MM.1S (cell line): ENCODE measurements at places on chromosomes 16 and 17.

DNA sequence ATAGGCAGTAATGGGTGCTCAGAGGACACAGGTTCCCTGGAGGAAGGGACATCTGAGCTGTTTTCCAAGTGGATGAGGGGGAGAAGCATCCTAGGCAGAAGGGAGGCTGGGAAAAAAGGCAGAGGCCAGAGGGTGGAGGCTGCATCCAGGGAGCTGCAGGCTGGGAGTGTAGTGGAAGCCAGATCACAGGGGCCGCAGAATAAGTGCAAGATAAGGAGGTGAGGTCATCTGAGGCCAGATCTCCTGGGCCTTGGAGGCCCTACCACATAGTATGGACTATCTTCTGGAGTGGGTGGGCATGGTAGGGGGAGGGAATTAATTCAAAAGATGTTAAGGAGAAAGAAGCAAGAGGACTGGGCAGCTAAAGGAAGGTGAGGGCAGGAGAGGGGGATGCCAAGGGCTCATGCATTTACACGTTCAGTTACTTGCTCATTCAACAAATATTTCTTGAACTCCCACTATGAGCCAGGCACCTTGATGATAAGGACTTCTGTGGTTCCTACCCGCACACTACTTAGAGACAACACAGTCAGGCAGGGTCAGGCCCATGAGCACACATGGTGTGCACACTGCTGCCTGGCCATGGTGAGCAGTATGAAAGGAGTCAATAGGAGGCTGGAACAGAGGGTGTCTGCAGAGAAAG lies 2.4 kb upstream of the RIPOR1 start:
- no peak overlapping the region for H3K4me3 ChIP-seq
- DNase-seq: no peak
- H3K27me3 ChIP-seq: no peaks in the 10 kb centered on the region
- no peak overlapping the region for H3K27ac ChIP-seq
- no peaks in the 10 kb centered on the region for H3K36me3 ChIP-seq
- peaks cover 13% of the 10 kb centered on the region for H3K4me1 ChIP-seq

DNA sequence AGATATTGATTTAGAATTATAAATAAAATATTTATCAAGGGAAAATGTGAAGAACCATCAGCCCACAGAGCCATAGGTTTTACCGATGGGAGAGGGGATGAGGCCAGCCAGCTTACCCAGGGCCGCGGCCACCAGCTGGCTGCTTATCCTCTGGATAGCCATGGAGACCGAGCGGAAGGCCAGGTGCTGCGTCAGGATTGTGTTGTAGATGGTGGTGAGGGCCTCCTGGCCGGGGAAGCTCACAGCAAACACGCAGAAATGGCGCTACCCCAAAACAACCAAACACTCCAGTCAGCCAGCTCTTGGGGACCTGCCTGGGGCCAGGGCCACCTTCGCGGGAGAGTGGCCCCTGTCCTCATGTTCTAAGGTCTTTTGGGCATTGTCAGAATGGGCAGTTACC lies 97.8 kb downstream of the DNAH17 start:
- peaks cover 12% of the 10 kb centered on the region for H3K4me1 ChIP-seq
- peaks cover 27% of the 10 kb centered on the region for H3K27me3 ChIP-seq
- no peaks in the 10 kb centered on the region for H3K36me3 ChIP-seq
- H3K27ac ChIP-seq: no peak overlapping the region
- no peak for DNase-seq

GRCh38 chr17:26807024-26807423 lies 486.9 kb upstream of the WSB1 start:
- DNase-seq: no peak
- no peak overlapping the region for H3K4me3 ChIP-seq
- no peaks in the 10 kb centered on the region for H3K4me1 ChIP-seq
- no peak overlapping the region for H3K27ac ChIP-seq

GRCh38 chr16:57998486-57998885 lies 2.0 kb downstream of the ZNF319 start:
- H3K4me3 ChIP-seq: no peak overlapping the region
- H3K27ac ChIP-seq: no peak overlapping the region
- H3K27me3 ChIP-seq: no peaks in the 10 kb centered on the region

- H3K27me3 ChIP-seq: no peaks in the 10 kb centered on the region
- H3K27ac ChIP-seq: no peak overlapping the region
- H3K4me3 ChIP-seq: peak overlapping the region; percentile 41; the same call in 1 of the 2 replicates
Measured at GRCh38 chr17:20852990-20853370, 189.8 kb downstream of the USP22 start.

DNA sequence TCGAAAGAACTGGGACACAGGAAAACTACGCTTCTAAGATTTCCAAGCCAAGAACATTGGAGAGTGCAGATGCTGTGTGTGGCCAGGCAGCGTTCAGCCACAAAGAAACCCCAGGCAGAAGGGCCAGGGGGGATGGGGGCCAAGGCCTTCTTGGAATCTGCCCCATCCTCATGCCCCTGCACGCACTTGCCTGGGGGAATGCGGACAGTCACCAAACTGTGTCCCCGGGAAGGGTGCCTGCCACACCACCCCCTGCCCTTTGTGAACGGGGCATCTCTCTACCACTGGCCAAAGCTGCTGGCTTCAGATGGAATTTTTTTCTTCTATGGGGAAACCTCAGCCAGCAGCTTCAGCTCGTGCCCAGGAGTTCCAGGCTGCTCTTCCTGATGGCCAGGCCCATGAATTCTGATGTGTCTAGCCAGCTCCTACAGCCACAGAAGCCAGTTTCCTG lies 32.0 kb upstream of the DNAH17 start:
- H3K36me3 ChIP-seq: no peaks in the 10 kb centered on the region
- no peak for DNase-seq
- no peaks in the 10 kb centered on the region for H3K4me1 ChIP-seq
- peaks cover 93% of the 10 kb centered on the region for H3K27me3 ChIP-seq

GRCh38 chr17:56629531-56630075 lies 36.1 kb downstream of the NOG start:
- no peaks in the 10 kb centered on the region for H3K36me3 ChIP-seq
- H3K27ac ChIP-seq: no peak overlapping the region
- DNase-seq: no peak
- H3K27me3 ChIP-seq: no peaks in the 10 kb centered on the region
- H3K4me1 ChIP-seq: no peaks in the 10 kb centered on the region
- no peak overlapping the region for H3K4me3 ChIP-seq

DNA sequence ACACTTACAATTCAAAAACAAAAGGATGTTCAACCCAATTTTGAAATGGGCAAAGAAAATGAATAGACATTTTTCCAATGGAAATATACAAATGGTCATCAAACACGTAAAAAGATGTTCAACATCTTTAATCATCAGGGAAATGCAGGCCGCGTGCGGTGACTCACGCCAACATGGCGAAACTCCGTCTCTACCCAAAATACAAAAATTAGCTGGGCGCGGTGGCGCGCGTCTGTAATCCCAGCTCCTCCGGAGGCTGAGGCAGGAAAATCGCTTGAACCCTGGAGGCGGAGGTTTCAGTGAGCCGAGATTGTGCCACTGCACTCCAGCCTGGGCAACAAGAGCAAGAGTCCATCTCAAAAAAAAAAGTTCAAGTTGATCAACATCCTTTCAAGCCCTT lies 1.8 kb upstream of the CLUAP1 start:
- DNase-seq: no peak
- H3K4me3 ChIP-seq: no peak overlapping the region
- no peaks in the 10 kb centered on the region for H3K27me3 ChIP-seq
- peaks cover 8% of the 10 kb centered on the region for H3K4me1 ChIP-seq
- H3K36me3 ChIP-seq: no peaks in the 10 kb centered on the region
- H3K27ac ChIP-seq: no peak overlapping the region

DNA sequence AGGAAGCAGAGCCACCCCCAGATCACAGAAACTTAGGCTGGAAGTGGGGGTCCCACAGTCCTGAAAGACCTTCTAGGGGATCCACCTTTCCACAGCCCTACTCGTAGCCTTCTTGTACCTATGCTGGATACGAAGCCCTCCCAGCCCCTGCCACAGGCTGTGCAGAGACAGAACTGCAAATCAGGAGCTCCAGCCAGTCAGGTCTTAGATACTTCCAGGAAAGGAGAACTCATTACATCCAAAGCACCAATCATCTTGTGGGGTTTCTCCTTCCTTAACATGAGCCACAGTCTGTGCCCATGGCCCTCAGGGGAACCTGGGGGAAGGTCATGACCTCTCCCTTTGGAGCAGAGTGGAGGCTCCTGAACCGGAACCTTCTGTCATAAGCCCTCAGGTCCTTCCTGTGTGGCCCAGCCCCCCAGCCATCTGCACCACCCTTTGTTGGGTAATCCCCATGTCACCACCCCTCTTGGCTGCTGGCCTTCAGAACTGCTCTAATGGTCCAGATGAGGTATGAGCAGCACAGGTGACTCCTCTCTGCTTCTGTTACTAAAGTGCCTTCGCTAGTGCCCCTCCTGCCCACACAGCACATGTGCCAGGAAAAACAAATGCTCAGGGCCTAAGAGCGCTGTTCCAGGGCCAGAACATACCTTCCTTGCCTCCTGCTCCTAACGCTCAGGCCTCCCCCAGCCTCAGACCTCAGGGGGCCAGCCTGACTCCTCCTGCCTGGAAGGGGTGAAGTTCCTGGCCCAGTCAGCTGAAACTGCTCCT lies 14.6 kb downstream of the SRCIN1 start:
- H3K27ac ChIP-seq: no peak overlapping the region
- H3K4me1 ChIP-seq: peaks cover 15% of the 10 kb centered on the region
- peaks cover 73% of the 10 kb centered on the region for H3K27me3 ChIP-seq
- H3K4me3 ChIP-seq: no peak overlapping the region

DNA sequence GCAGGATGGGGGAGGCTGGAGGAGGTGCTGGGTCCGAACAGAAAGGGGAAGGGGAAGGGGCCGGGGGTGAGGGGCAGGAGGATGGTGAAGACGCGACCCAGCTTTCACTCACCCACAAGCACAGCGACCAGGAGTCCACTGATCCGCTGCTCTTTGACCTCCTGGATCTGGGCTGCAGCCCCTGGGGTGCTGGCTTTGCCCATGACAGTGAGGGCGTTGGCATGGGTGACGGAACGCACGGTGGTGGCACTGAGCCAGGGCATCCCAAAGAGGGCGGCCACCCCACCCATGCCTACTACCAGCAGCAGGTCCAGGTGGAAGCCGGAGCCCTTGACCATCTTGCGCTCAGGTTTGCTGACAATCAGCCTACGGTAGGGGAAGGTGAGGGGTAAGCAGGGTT lies 14.9 kb downstream of the SLC4A1 start:
- no peak overlapping the region for H3K27ac ChIP-seq
- H3K4me3 ChIP-seq: no peak overlapping the region
- peaks cover 23% of the 10 kb centered on the region for H3K27me3 ChIP-seq
- H3K4me1 ChIP-seq: no peaks in the 10 kb centered on the region; the same call in 1 of the 2 replicates
- no peak for DNase-seq

DNA sequence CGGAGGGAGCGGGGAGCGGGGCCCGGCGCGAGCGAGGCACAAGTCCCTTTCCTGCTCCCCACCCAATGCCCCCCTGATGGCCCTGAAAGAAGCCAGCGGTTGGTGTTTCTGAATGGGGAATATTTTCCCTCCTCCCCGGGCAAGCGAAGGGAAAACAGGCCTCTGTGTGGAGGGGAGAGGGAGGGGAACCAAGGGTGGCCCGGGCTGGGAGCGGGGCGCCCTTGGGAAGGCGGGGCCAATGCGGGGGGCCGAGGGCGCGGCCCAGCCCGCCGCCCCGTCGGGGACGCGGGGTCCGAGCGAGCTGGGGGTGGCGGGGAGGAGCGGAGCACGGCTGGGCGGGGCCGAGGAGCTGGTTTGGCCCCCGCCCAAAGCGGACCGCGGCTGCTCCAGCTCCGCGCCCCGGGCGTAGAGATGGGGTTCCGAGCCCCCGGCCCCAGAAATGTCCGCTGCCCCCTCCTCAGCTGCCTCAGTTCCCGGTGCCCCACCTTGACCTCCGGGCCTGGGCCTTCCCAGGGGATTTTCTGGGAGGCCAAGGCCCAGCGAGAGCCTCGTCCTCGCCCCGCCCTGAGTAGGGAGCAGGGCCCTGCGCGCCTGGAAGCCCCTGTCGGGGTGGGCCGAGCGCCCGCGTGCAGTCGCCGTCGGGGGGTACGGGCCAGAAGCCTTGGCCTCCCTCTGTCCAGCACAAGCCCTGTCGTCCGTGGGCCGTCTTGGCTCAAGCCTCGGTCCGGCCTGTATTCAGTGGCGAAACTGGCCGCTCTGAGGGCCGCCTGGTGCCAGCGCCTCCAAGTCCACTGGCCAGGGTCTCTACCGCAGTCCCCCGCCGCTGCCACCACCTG lies 3.9 kb upstream of the HEXIM1 start:
- H3K36me3 ChIP-seq: no peaks in the 10 kb centered on the region
- no peaks in the 10 kb centered on the region for H3K4me1 ChIP-seq
- H3K27ac ChIP-seq: no peak overlapping the region
- H3K4me3 ChIP-seq: no peak overlapping the region
- DNase-seq: no peak
- H3K27me3 ChIP-seq: no peaks in the 10 kb centered on the region

DNA sequence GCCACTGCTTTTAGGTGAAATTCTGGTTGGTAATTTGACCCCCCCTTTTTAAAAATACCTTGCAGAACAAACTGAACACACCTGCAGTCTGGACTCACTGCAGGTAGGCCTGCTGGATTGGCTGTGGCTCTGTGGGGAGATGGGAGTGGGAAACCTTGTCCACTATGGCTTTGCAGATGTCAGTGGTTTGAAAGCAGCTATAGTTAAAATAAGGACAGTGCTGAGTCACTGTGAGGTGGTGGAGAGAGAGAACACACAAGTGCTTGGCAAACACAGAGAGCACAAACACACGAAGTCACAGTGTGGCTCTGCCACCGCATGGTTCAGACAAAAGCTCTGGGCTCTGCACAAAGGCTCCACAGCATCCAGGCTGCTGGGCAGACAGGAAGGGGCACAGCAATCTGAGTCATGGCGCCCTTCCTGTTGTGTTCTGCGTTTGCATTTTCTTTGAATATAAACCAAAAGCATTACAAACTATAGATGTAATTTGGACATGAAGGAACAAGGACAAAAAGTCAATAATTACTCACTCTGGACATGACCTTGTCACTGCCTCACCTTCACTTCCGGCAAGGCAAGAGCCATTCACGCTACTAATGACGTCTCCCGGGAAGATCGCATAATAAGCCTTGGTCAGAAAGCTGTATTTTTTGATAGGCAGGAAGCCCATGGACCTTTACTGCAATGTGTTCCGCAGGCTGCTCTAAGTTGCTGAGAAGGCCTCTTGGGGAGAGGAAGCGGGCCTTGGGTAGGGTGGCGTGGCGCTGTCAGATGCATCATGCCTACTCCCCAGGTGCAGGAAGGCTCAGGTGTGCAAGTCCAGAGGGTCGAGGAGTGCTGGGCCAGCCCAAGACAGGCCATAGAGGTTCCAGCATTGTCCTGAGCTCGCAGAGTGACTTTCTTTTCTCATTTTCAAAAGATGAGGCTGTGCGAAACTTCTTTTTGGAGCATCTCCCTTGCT lies 60.1 kb upstream of the MED9 start:
- H3K27ac ChIP-seq: no peak overlapping the region
- no peak for DNase-seq
- H3K4me1 ChIP-seq: peaks cover 5% of the 10 kb centered on the region

- H3K4me3 ChIP-seq: no peak overlapping the region
- no peak overlapping the region for H3K27ac ChIP-seq
- DNase-seq: no peak
- H3K4me1 ChIP-seq: no peaks in the 10 kb centered on the region
- no peaks in the 10 kb centered on the region for H3K27me3 ChIP-seq
Measured at GRCh38 chr17:51472670-51473205, 212.4 kb downstream of the UTP18 start.
